Inflammatory macrophage treated with lipopolysaccharide for 1 hour (primary cell): ENCODE measurements at places on chromosomes 13 and 19.

DNA sequence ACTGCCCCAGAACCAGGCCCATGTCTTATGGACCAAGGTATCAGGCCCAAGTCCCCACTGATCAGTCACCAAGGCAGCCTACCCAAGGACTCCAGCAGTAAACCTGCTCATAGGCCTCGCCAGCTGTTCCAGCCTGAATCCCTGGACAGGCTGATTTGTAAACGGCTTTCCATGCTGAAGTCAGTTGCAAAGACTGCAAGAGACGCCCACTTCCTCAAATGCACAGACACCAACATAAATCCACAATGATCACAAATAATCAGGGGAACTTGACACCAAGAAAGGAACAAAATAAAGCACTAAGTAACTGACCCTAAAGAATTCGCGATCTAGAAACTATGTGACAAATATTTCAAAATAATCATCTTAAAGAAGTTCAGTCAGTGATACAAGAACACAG lies 75.2 kb downstream of the RXFP2 start:
- DNase-seq = peak; percentile 19

DNA sequence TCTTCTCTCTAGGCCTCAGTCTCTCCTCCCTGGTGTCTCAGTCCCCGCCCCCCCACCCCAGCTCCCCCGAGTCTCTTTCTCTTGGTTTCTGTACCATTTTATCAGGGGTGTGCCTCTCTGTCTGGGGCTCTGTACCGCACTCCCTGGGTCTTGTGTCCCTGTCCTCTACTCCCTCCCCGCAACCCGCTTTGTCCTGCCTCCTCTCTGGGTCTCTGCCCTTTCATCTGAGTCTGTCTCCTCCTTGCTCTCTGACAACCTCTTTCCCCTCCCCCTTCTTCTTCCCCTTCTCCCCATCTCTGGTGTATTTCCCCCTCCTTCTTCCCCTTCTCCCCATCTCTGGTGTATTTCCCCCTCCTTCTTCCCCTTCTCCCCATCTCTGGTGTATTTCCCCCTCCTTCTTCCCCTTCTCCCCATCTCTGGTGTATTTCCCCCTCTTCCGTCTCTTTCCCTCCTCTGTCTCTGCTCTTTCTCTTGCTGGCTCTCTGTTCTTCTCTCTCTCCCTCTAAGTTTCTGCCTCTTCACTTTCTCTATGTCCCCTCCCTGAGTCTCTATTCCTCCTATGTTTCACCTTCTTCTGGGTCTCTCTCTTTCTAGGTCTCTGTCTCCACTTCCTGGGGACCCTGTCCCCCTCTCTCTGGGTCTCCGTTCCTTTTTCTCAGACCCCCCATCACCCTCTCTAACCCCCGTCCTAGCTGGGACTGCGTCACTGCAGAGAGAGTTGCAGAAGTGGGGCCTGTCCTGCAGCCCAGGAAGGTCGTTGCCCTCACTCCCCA lies 2.2 kb upstream of the KCNC3 start:
- DNase-seq = no peak

- DNase-seq = no peak
Observed at GRCh38 chr19:33386361-33386858, 12.9 kb downstream of the CEBPG start.

DNA sequence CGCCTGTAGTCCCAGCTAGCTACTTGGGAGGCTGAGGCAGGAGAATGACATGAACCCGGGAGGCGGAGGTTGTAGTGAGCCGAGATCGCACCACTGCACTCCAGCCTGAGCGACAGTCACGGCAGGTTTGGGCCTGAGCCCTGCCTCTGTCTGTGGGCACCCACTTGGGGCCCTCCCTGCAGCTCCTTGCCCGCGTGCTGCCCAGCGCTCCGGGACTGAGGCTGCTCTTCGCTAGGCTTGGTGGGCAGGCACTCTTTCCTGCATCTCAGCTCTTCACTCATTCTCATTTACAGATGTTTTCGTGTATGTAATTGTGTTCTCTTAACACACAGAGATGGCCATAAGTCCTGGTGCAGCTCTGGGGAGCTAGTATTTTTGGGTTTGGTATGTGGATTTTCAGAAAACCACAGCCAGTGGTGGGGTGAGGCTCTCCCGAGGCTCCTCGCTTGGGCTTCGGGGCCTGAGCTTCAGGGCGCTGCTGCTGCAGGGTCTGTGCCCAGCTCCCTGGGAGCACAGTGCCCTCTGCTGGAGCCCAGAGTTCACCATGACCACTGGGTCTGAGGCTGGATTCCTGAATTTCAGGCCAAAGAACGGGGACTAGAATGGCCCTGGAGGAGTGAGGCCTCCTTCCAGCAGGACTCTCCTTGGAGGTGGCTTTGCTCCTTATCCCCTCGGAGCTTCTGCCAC lies 15.2 kb downstream of the UPF1 start:
- DNase-seq = peak; percentile 75

GRCh38 chr19:58428617-58429016 lies 11.3 kb downstream of the ZNF132 start:
- DNase-seq = no peak

DNA sequence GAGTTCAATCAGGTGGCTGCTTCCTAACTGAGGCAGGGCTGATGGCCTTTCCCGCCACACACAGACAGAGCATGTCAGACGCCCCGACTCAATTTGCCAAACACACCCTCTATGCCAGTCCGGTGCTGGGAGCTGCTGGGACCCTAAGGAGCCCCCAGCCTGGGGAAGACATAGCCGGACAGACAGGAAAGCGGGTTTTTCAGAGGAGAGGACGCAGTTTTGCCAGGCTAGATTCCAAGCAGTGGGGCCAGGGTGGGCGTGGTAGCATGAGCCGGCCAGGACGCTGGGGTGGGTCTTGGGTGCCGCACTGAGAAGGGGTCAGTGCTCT lies 19.8 kb downstream of the MAST3 start:
- no peak for DNase-seq

DNA sequence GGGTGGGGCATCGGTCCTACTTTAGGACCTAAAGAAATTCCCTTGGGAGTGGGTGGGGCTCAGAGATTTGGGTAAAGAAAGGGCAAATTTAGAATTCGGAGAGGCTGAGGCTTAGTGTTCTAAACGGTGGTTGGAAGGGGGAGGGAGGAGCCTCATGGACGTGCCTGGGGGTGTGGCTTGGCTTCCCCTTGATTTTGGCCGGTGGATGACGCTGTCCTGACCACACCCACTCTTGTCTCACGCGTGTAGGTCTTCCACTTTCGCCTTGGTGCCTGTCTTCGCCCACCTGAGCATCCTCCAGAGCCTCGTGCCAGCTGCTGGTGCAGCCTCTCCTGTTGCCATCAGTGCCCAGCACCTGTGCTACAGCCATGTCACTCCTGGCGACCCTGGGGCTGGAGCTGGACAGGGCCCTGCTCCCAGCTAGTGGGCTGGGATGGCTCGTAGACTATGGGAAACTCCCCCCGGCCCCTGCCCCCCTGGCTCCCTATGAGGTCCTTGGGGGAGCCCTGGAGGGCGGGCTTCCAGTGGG lies 1.2 kb upstream of the NUP62 start:
- no peak for DNase-seq

DNA sequence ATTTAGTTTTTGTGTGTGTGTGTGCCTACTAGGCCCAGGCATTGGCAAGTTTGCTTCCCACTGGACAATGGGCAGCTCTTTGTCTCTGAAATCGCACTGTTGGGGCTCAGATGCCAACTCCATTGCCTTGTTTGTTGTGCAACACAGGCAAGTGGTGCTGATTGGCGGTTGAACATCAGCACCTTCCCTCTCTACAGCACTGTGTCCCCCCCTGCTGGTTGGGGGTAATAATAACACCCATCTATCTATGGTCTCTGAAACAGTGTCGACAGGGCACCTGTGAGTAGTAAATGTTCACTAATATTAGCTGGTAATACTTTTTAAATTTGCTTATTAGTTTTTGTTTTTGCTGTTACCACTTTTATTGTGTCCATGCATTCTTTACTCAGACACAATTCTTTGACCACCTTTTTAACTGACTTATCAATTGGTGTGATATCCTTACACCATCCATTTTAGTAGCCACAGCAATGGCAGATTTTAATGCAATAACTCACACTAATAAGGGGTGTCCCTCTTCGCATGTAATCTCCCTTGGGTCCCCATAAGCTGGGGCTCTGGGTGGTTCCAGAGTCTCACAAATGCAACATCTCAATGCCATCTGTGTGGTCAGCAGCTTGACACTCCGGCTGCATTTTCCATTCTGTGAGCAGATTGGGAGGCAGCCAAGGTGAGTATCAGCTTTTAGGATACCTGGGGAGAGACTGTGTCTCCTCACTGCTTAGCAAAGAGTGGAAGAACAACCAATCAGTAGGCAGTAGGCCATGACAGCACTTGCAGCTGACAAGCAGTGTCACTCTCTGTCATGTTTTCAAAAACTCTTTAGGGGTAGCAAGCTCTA lies 47.7 kb upstream of the UQCRFS1 start:
- DNase-seq = peak; percentile 20

DNA sequence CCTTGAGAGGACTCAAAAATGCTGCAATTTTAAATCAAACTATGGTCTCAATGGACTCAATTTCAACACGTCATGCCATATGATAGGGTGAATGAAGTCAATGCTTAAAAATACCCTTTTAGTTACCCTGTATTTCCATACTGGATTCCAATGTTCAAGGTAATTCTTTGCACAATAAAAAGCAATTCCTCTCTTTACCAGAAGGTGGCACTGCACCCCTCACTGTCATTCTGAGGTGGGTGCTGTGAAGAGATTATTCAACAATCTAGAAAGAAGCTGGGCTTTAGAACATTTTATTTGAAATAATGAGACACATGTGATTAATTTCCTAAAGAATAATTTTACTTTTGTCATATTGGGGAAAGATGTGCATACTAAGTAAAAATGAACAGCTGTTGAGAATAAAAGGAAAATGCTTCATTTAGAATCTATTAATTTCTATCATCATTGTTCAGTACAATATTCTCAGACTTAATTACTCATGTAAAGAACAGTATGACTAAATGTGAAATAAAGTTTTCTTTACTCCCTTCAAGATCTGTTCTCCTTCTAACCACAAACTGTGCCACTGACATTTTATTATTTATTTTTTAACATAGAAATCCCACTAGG lies 789.1 kb downstream of the GPC5 start:
- peak; percentile 15 for DNase-seq

DNA sequence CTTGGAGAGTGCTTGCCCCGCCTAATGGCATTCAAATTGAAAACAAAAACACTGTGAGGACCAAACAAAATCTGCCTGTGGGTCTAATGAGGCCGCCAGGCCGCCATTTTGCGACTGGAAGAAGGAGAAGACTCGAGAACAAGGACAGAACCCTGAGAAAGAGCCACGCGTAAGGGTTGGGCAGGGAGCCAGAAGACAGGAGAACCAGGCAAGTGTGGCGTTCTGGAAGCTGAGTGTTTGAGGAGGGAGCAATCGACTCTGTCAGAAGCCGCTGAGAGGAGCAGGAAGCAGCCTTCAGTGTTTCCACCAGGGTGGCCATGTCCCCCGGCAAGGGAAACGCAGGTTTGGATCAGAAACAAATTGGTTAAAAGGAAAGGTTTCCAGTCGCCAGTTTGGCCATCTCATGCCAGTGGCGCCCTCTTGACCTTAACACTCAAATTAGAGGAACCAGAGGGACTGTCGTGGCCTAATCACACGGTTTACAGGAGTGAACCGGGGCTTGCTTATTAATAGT lies 10.2 kb upstream of the PTOV1 start:
- DNase-seq = no peak

- DNase-seq = no peak
Observed at GRCh38 chr13:89061821-89062220, 1390.7 kb downstream of the SLITRK5 start.

DNA sequence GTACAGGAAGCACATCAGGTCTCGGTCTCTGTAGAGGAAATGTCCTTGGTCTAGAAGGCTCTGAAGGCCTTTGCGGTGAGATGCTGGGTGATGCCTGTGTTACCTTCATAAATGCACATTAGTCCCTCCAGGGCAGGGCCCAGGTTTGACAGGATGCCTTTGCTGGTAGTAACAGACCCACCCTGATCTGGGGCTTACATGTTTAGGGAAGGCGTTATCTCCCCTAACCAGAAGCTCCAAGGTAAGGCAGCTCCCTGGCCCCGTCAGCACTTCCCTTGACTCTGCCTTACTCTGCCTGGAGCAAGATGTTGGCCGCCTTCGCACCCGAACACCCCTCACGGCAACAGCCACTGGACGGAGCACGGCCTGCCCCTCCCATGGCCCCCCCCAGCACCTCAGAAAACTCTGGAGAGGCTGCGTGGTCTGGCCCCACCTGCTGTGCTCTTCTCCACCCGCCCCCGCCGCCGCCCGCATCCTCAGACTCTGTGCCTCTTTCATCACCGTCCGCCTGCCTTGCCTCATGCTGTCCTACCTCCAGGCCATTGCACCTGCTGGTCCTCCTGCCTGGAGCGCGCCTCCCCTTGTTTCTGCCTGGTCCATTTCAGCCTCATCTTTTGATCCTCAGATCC lies 9.1 kb downstream of the AP2A1 start:
- DNase-seq = no peak

DNA sequence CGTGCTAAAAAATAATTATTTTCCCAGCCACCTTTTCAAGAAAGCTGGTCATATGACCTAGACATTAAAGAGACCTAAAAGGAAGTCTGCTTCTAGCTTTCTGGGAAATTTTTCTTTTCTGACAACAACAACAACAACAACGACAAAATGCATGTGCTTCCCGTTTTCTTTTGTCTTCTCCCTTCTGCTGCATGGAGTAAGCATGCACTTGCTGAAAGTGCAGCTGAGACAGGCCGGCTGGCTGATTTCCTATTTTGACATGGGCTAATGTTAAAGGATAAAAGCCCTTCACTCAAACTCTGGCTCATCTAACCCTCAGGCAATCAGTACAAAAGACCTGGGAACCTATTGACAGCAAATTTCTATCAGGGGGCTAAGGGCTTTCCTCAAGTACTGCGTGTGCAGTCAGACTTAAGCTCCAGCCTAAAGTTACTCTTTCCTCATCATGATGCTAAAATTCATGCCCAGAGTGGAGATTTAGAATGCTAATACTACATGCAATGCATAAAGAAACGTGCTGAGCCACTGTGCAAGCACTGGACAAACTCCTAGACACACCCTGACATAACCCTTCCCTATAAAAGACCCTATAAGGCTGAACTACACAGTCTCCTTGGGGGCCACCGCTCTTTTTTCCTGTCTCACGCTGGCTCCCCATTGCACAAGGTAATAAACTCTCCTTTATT lies 811.1 kb downstream of the UQCRFS1 start:
- no peak for DNase-seq

DNA sequence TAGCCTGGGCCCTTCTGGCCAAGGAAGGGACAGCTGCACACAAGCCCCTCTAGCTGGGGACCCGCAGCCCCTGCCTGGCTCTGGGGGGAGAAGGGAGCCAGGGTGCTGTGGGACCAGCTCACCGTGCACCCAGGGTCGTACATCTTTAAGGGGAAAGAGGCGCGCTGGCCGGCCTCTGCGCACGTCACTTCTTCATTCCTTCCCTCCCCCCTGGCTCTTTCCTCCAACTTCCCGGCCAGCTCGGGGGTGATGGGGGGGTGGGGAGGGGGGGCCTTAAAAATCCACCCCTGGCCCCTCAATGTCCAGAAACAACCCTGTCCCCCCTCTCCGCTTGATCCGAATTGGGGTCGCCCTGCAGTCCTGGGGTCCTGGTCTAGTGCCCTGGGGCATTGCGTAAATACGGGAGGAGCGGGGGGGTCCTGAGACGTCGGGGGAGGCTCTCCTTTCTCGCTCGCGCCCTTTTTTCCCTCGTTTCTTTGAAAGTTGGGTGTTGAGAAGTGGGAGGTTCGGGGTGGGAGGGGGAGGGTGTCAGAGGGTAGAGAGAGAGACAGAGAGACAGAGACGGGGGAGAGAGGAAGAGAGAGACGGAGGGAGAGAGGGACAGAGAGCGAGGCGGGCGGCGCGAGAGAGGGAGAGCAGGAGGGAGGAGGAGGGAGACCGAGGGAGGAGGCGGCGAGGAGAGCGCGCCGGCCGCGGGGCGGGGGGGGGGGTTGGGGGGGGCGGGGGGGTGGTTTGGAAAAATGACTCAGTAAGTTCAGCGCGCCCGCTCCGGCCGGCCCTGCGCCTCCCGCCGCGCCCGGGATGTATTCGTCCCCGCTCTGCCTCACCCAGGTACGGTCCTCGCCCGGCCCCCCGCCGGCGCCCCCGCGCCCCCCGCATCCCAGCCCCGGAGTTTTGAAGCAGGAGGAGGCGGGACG lies at the start of gene NFIC:
Gene NFIC (plus strand): TSS at position 748 of the 917 bp plus-strand sequence. CDS start 54 bp downstream, at position 802.
- DNase-seq = peak; percentile 54
